ENCODE measurements at places on chromosomes 7 and 10. TPM values are rescaled to one million over a fixed set of nuclear protein-coding genes. Genes with fewer than 3 reads are reported as not detected.
A peak's percentile ranks its signal among the peaks of the same experiment; 100 is the strongest.

- H3K27me3 ChIP-seq: no peaks in the 10 kb centered on the region
- no peak overlapping the region for H3K4me3 ChIP-seq
- no peaks in the 10 kb centered on the region for H3K36me3 ChIP-seq
- no peak overlapping the region for H3K27ac ChIP-seq
Observed at GRCh38 chr7:37893359-37893758, 23.3 kb downstream of the SFRP4 start.

- no peaks in the 10 kb centered on the region for H3K4me1 ChIP-seq
- no peak overlapping the region for H3K27ac ChIP-seq
- no peak overlapping the region for H3K4me3 ChIP-seq
- no peaks in the 10 kb centered on the region for H3K36me3 ChIP-seq
- H3K27me3 ChIP-seq: no peaks in the 10 kb centered on the region
Observed at GRCh38 chr10:33547976-33548375, 213.5 kb upstream of the NRP1 start.

- no peaks in the 10 kb centered on the region for H3K36me3 ChIP-seq
- no peaks in the 10 kb centered on the region for H3K27me3 ChIP-seq
- DNase-seq: peak; percentile 24
- no peak overlapping the region for H3K27ac ChIP-seq
Observed at GRCh38 chr10:87594864-87595263, 64.8 kb upstream of the PAPSS2 start.

GRCh38 chr7:105448181-105448580 lies 59.5 kb upstream of the SRPK2 start:
- no peaks in the 10 kb centered on the region for H3K27me3 ChIP-seq
- no peaks in the 10 kb centered on the region for H3K4me1 ChIP-seq
- no peak for DNase-seq
- H3K36me3 ChIP-seq: no peaks in the 10 kb centered on the region
- H3K27ac ChIP-seq: no peak overlapping the region
- H3K4me3 ChIP-seq: no peak overlapping the region

DNA sequence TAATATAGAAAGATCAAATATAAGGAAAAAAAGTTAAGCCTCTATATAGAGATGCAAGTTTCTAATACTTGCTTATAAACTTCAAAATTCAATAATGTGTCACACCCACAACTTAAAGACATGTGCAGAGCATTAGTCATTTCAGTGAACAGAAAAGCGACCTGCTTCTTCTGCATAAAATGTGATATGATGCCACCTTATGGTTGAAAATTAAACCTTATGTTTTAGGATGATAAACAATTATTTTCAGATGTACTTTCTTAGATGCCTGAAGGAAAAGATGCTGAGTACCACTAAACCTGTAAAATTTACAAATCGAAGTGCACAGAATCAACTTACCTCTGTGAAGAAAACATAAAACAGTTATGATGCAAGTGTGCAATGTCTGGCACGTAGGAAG lies 96.0 kb downstream of the MTERF1 start:
- no peaks in the 10 kb centered on the region for H3K27me3 ChIP-seq
- no peaks in the 10 kb centered on the region for H3K36me3 ChIP-seq
- no peak overlapping the region for H3K27ac ChIP-seq
- H3K4me3 ChIP-seq: no peak overlapping the region
- H3K4me1 ChIP-seq: no peaks in the 10 kb centered on the region

- H3K4me1 ChIP-seq: peaks cover 34% of the 10 kb centered on the region
- H3K27ac ChIP-seq: peak overlapping the region; percentile 79
- no peaks in the 10 kb centered on the region for H3K36me3 ChIP-seq
- no peak overlapping the region for H3K4me3 ChIP-seq
- no peaks in the 10 kb centered on the region for H3K27me3 ChIP-seq
- peak; percentile 100 for DNase-seq
Observed at GRCh38 chr10:93445097-93445960, 36.8 kb downstream of the MYOF start.

Gene RPP38
- total RNA-seq: 7.3 TPM

Gene PNLIPRP2
- total RNA-seq: 2,069 TPM

All from body of pancreas (tissue), 4 donors.